Esophagus squamous epithelium (tissue), 5 donors: ENCODE measurements at places on chromosomes 12 and 14.

GRCh38 chr12:132266802-132267201 lies 62.6 kb downstream of the GALNT9 start:
- no peak for DNase-seq

GRCh38 chr14:96051642-96052540 lies 12.7 kb downstream of the C14orf132 start:
- DNase-seq: no peak

GRCh38 chr14:32560209-32560857 lies 231.2 kb downstream of the AKAP6 start:
- DNase-seq: no peak

GRCh38 chr14:55448141-55448614 lies 7.8 kb upstream of the TBPL2 start:
- no peak for DNase-seq

- DNase-seq: no peak
These were observed 33.3 kb downstream of the RAD52 start for GRCh38 chr12:916240-916639.

- no peak for DNase-seq
These were observed 1236.6 kb downstream of the BCL11B start for GRCh38 chr14:98035396-98035795.

- DNase-seq: no peak
These were observed 73.6 kb downstream of the TMTC1 start for GRCh38 chr12:29710104-29710503.

DNA sequence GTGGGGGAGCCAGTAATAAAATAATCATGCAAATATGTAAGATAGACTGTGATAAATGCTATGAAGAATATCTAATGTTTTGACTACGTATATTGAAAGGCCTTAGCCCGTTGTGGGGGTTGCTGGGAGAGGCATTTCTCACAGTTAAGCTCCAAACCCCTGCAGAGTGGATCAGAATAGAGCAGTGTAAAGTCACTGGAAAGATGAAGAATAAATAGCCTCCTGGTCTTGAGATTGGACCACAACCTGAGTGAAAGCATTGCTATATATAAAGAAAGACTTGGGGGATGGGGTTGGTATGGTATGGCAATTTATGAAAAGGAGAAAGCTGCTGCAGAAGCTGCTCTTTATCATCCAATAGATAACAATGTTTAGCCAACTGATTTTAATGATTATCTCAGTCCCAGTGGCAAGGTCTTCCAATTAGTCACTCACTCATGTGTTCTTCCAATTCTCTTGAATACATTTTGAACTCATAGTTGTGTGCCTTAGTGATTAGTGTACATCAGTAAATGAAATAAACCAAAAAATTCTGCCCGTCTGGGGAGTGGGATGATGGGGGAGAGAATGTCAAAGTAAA lies 10.2 kb downstream of the PLEKHA5 start:
- DNase-seq: no peak

DNA sequence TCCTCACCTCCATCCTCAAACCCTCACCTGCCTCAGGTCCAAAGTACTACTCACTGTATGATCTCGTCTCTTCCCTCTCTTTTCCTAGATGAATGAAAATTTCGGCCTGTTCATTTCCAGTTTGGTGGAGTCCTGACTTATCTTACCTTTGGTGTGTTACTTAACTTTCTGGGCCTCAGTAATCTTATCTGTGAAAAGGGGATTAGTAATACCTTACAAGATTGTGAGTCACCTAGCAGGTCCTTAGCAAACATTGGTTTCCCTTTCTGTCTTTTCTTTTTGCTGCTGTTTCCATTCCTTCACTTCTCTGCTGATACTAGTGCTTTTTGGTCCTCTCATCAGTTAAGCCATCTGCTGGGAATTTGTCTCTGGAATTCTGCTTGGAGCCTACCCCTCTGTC lies 52.8 kb downstream of the AKAP6 start:
- no peak for DNase-seq

DNA sequence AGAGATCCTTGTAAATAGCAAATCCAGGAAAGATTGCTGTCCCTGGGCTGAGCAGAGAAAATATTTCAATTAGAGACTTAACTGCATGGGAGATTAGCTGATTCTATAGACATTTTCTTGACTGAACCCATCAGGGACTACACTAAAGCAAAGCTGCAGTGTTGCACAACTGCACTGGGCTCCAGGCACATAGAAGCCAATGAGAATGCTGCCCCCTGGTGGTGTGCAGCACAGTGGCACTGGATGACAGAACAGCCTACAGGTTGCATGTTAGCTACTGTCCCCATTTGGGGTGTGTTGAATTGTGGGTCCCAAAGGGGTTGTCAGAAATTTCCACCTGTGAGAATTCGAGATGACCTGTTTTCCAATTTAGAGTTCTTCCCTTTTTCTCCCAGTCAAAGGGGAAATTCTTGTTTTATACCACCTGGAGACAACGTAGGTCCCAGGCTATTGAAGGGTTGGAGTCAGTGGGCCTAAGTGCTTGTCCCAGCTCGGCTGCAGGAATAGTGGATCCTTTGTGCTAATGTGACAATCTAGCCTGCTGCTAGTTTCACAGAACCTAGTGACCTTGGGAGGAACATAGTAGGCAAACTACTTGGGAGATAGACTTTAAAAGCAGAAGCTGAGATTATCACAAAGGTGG lies 114.7 kb downstream of the SLC8A3 start:
- no peak for DNase-seq

- no peak for DNase-seq
These were observed 8.4 kb downstream of the PTHLH start for GRCh38 chr12:27964123-27964522.

- DNase-seq: no peak
These were observed 45.2 kb downstream of the MAP1LC3B2 start for GRCh38 chr12:116604178-116604895.

DNA sequence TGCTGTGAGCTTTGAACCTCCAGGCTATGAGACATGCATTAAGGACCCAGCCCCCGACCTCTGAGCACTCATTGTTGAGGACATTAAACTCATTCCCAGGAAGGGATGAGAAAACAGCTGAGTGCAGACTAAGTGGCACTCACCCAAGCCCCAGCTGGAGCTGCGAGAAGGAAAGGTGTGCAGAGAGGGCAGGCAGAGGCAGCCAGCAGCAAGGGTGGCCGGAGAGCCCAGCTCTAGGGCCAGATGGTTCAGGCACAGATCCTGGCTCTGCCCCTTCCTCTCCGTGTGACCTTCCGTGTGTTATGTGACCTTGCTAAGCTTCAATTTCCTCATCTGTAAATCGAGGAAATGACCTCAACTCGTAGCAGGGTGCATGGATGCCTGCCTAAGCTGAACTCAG lies 3.7 kb downstream of the TSPAN11 start:
- DNase-seq: no peak

DNA sequence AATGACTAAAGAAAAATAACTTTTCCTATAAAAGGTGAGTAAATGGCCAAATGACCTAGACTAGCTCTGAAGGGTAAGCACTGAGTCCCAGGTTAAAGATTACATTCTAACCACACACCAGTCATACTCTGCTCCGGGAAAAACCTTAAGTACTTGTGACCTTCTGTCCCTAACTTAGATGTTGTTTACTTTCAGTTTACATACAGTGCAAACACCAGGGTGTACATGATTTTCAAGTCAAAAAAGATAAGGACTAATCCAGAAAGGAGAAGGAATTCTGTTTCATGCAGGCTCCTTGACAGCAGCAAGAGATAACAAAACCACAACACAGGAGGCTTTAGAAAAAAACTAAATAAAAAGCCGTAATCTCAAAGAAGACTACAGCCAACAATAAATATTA lies 174.2 kb downstream of the PPM1H start:
- DNase-seq: no peak

GRCh38 chr12:108338915-108339657 lies at the start of gene CMKLR1:
CMKLR1 (minus strand) TSS chr12:108339311; CDS start chr12:108293591, 45,720 bp downstream.
- DNase-seq: no peak

- DNase-seq: no peak
These were observed 22.7 kb downstream of the SMCO2 start for GRCh38 chr12:27469176-27469736.

DNA sequence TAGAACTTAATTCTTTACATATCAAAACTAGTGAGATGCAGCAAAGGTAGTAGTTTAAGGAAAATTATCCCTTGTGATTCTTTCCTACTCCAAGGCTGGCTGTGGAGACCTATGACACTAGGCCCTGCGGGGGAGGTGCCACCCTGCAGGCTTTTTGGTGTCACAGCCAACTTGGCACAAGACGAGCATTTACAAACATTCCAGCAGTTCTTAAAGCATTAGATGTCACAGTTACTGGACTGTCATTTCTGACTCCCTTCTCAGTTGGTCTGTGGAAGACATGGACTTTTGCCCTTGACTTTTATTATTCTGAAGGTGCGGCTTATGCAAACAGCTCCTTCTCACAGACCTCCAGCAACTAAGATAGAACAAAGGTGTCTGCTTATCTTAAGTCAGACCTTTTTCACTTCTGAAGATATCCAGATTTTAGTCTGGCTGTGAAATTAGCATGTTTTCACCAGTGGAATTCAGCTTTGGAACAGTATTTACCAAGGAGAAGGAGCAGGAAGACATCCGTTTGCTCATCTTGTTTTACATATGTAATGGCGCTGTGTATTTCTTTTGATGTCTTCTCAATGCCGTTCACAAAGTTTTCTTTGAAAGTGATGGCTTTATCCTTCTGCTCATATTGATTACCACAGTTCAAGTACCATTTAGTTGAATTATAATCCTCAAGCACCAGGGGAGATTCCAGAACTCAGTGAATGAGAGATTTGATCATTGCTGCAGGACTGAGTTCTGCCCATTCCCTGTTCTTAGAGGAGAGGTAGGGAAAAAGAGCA lies 17.9 kb downstream of the SRGAP1 start:
- DNase-seq: no peak

DNA sequence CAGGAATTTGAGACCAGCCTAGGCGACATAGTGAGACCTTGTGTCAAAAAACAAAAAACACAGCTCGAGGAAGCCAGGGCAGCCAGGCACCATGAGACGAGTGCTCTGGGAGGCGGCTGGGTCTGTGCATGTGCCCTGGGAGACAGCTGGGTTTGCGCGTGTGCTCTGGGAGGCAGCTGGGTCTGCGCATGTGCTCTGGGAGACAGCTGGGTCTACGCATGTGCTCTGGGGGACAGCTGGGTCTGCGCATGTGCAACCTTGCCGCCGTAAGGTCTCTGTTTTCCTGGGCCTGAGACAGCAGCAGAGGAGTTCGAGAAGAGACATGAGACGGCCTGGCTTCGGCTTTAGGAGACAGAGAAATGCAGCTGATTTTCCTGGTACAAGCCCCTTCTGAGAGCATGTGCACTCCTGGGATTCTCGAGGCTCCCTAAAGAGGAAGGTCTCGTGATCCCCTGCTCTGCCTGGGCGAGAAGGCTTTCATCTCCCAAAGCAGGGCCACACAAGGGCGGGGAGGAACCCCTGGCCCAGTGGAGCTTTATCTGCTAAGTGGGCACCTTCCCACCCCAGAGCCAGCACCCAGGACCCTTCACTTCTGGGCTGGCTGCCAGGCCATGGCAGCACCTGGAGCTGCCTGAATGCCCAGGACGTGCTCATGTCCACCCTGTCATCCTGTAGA lies 3.5 kb upstream of the BDKRB1 start:
- DNase-seq: no peak

- DNase-seq: no peak
These were observed 42.3 kb upstream of the CSRP2 start for GRCh38 chr12:76921100-76921471.

- no peak for DNase-seq
These were observed 36.8 kb downstream of the EAPP start for GRCh38 chr14:34502545-34503225.

GRCh38 chr12:113604666-113605065 lies 133.0 kb upstream of the LHX5 start:
- DNase-seq: no peak

DNA sequence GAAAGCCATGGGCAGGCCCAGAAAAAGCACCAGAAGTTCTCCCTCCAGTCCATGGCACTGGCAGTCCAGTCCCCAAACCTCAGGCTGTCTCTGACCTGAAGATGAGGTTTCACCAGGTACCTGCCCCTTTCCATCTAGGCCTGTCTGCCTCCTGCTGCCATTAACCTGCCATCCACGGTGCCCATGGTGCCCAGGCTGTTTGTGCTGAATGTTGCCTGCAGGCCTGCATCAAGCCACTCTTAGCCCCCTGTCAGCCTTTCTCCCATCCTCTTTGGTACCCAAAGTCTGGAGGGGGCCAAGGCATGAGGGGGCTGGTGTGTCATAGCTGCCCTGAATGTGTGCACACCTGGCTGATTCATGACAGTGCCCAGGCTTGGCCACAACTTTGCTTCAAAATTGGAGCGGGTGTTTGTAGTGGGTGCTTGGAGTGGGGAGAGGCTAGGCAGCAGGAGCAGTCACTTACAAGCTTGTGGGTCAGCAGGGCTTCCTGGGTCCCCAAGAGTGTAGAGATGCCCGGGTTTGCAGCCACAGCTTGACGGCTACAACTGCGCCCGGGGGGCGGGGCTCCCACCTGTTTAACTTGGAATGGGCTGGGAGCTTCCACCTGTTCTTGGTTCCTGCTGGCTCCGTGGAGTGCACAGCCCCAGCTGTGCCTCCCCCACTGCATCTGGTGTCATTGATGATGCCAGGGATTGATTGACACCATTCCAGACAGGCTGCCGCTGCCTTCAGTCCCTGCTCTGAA lies 88.5 kb downstream of the GPHN start:
- no peak for DNase-seq

DNA sequence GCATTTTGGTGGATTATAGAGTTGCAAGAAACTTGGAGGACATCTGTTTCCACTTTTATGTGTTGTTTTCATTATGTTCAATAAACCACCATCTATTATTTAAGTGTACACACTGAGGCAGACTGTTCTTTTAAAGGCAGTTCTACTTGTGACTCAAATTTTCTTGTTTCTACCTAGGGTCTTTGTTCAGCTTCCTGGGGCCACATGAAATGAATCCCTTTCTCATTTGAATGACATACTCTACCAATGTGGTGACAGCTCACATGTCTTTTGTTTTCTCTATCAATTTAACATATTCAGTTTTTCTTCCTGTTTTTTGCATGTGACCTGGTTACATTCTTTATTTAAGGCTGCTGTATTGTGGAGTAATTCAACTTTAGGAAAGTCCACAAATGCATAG lies 7.9 kb downstream of the SLC16A7 start:
- DNase-seq: no peak

- no peak for DNase-seq
These were observed 224.2 kb downstream of the RAD51B start for GRCh38 chr14:68043752-68044151.

- no peak for DNase-seq
These were observed 9.6 kb upstream of the SSPN start for GRCh38 chr12:26185532-26186320.

GRCh38 chr14:78297858-78298257 lies 127.7 kb downstream of the NRXN3 start:
- no peak for DNase-seq

DNA sequence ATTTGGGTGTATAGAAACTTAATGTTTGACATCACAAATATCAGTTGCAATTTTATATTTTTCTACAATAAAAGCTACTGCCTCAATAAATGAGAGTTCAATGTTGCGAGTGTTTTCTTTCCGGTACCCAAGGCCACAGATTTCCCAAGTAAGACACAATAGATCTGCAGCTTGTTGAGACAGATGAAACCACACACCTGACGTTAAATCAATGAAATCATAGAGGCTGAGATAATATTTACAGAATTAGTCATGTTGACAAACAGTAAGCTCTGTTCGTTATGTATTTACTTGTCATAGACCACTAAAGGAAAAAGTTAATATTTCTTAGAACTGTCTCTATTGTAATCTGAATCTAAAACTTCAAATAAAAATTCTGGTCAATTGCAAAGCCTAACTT lies 49.2 kb upstream of the PTHLH start:
- no peak for DNase-seq
